Right ventricle myocardium inferior (tissue), 1 donor: ENCODE measurements at places on chromosomes 2 and 18. TPM values are rescaled to one million over a fixed set of nuclear protein-coding genes. Genes with fewer than 3 reads are reported as not detected.

DNA sequence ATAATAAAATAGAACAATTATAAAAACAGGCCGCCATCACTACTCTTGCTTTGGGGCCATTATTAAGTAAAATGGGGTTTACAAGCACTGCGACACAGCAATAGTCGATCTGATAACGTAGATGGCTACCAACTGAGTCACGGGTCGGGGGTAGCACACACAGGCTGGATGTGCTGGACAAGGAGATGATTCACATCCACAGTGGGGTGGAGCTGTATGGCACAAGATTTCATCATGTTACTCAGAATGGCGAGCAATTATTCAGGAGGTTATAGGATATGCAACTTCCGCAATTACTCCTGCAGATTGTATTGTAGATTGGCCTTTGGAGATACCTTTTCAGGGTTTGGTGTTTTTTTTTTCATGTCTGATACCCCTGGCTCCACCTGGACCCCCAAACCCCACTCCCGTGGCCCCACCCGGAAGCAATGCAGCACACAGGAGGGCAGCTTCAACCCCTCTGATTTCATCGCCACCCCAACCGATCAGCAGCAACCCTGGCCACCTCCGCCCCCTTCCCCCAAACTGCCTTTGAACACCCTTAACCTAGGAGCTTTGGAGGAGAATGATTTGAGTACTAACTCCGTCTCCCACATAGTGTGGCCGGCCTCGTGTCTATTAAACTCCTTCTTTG, 21.4 kb upstream of the MLPH start:
- no peak for DNase-seq

- no peak for DNase-seq
These were observed 11.7 kb upstream of the ACYP2 start for GRCh38 chr2:54103454-54104314.

DNA sequence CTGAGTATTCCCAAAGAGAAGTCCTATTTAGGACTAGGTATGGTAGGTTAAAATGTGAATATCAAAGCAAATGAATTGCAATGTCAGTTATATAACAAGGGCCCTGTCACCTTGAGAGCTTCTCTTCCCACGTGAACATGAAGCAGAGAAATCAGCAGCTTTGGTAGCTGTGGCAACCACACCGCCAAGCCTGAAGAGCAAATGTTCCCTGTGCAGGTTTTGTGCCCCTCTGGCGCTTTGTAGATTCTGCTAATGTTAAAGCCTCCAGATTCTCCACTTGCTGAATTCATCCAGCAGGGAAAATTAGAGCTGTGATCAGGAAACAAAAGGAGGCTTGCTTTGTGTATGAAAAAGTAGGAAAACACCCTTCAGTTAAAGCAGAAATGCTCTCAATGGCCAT, 322.6 kb downstream of the RBM43 start:
- DNase-seq = no peak

DNA sequence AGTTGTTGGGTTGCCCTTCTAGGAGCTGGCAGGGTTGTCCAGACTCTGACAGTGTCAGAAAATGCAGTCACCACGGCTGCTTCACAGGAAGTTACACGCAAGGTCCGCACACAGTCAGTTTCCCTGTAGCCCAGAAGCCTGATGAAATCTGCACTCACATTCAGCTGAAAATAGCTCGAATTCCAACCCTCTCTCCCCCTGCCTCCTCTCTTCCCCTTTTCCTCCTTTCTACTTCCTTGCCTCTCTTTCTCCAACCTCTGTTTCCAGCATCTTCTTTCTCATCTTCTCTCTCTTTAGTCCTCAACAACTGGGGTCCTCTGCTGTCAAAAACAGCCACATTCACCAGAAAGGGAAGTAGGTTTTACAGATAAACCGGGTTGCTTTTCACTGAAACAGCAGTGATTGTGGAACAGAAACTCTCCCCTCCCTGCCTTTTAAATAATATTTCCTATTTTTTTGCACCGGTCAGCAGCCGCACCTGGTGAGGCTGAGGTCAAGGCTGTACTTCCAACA, 69.3 kb downstream of the BCL11A start:
- no peak for DNase-seq

DNA sequence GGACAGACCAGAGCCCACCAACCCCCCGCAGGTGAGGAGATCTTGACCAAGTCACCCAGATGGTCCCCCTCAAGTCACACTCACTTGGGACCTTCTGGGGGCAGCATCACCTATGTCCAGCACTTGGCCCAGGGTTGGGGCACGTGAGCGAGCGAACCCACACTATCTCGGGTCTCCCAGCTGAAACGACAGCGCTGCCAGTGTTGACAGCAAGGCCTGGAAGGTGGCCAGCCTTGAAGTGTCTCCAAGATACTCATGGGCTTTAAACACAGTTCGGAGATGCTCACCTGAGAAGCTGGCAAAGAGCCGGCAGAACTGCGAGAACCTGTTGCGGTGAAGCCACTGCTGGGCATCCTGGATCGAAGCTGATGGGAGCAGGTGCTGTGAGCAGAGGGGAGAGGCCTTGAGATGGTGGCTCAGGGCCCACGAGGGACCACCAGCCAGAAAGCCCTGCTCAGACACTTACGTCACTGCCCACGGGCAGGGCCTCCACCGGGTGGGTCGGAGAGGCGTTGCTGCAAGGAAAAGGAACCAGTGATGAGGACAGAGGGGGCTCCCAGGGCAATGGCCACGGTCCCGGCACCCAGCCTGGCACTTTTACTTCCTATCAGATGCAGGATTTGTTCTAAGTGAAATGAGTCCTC, 47.5 kb downstream of the TFCP2L1 start:
- no peak for DNase-seq

GRCh38 chr2:20186078-20186854, 38.7 kb downstream of the SDC1 start:
- peak; percentile 2 for DNase-seq

TFCP2L1 gene
- total RNA-seq = 0.30 TPM

HRH4 gene
- 0.19 TPM for total RNA-seq
